ENCODE measurements at places on chromosomes 3 and 15.
A peak's percentile ranks its signal among the peaks of the same experiment; 100 is the strongest.

DNA sequence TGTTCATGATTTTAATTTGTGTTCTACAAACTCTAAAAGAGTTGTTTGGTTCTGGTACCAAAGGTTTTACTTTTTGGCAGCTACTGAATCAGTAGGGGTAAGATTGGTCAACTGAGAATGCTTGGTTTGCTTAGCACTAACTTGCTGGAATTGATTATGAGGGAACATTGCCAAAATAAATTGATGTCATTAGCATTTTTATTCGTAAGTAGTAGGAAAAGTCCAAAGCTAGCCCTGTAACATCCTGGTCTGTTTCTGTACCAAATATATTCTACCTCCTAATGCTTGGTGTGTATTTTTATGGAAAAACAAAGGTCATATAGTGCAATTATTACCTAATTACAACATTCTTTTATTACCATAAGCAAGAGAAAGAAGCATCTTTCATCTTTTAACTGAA, 35.9 kb upstream of the KPNA4 start:
- no peak for DNase-seq

GRCh38 chr3:161630794-161631193, 134.2 kb downstream of the OTOL1 start:
- DNase-seq = no peak

GRCh38 chr3:114411190-114411668, 117.4 kb downstream of the TIGIT start:
- DNase-seq = no peak

DNA sequence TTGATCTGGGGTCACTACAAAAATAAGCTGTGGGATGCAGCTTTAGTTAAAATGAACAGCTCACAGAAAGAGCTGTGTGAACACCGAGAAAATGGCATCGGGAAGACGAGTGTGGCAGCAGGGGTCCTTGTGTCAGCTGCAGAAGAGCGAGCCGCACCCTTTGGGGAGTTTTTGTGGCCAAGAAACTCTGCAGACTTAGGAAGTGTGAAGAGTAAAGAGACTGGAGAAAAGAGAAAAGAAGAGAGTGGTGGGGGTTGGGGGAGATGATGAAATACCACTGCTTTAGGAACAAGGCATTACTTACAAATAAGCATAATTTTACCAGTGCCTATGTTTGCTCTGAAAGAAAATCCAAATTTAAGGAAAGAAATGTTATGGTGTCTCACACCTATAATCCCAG, 147.8 kb downstream of the LRRC28 start:
- DNase-seq = no peak

GRCh38 chr3:56055951-56056350, 412.3 kb downstream of the ERC2 start:
- DNase-seq = no peak

DNA sequence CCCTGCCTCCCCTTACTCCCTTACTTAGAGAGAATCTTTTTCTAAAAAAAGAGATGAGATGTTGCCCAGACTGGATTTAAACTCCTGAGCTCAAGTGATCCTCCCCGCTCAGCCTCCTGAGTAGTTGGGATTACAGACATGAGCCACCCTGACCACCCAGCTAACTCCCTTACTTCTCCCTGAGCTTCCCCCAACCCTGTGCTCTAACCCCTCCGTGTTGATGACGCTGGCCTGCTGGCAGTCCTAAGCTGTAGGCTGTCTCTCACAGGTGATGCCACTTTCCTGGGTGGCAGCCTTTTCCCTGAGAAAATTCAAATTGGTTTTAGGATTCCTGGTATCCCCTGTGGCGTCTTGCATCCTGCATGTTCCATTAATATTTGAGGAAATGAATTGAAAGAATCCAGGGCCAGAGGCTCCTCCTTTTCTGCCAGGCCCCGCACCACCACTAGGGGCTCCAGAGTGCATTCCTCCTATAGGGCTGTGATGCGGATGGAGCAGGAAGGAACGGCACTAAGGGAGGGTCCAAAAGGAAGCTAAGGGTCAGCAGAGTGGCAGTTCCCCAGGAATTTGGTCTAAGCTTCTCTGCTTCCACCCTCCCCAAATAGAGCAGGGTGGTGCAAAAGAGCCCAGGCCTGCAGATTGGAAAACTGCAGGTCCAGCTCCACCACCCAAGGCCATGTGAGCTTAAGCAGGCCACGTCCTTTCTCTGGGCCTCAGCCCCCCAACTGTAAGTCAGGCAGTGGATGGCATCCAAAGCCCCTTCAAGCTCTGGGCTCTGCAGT, 101.1 kb downstream of the DAPK2 start:
- peak; percentile 34 for DNase-seq

DNA sequence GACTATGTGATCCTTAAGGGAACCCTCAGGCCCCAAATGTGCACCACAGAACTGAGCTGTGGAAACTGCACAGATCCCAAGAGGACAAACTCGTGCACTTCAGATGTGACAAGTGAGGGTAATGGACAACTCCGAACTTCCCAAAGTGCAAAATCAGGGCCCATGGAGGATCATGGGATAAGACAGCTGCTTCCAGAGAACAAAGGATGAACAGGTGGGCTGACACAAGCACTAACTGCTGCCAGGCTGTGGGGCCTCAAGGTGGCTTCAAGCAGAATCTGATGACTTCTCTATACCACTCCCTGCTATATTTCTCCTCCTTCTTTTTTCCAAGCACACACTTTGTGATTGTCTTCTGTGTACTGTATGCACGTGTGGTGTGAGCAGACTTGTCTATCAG, 5.4 kb downstream of the TARS3 start:
- no peak for DNase-seq

GRCh38 chr15:56215769-56216168, 27.9 kb downstream of the RFX7 start:
- DNase-seq = no peak
